Left renal cortex interstitium (tissue), 4 donors: ENCODE measurements at places on chromosomes 16 and 17.

DNA sequence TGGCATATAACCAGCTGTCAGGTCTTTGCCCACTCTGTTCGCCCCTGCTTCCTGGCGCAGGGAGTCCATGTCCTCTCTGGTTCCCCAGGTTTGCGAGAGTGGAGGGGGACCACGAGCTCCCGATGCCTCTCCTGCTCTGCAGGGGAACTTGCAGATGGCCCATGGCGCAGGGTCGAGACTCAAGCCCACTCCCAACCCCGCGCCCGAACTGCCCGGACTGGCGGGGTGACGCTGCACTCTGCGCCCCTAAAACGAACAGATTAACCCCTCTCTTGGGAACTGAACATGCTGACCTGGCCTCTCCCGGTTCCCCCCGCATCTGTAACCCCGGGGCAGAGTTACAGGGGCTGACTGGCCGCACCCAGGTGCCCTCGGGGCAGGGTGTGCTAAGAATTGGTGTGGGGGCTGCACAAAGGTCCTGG lies 681 bp upstream of the PLA2G15 start:
- no peak for DNase-seq

GRCh38 chr16:18582902-18583301 lies 21.0 kb upstream of the NOMO2 start:
- DNase-seq = no peak

- no peak for DNase-seq
These were observed 7.9 kb upstream of the BAHCC1 start for GRCh38 chr17:81387100-81388090.

GRCh38 chr17:77441130-77441920 lies 300.6 kb downstream of the SEC14L1 start:
- no peak for DNase-seq

DNA sequence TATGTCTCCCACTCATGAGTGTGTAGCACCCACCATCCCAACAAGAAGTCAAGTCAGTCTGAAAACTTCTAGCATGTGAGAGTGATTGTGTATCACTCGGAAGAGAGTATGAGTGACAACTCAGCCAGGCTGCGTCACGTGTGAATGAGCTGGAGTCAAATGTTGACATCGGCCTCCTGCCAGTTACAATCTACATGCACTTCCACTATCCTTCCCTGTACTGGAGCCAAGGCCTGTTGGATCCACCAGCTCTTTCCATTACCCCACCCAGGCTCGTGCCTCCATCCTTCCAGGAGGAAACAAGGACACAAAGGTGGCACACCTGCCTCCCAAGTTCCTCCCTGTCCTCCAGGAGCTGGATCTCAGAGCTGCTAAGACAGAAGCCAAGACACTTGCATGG lies 64.5 kb downstream of the ASIC2 start:
- no peak for DNase-seq

DNA sequence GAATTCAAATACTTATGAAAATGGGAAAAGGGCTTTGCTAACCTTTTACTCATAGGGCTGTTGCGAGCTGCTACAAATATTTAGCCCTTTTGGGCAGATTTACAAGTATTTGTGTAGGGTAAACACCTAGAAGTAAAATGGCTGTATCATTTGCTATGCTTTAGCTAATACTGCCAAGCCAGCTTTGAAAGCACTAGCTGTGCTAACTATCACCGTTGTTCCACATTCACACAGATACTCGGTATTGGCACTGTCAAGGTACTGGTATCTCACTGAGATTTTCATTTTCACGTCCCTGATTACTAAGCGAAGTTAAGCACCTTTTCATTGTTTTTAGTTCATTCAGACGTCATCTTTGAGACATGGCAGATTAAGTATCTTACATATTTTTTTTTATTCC lies 84.8 kb downstream of the GLG1 start:
- DNase-seq = no peak

DNA sequence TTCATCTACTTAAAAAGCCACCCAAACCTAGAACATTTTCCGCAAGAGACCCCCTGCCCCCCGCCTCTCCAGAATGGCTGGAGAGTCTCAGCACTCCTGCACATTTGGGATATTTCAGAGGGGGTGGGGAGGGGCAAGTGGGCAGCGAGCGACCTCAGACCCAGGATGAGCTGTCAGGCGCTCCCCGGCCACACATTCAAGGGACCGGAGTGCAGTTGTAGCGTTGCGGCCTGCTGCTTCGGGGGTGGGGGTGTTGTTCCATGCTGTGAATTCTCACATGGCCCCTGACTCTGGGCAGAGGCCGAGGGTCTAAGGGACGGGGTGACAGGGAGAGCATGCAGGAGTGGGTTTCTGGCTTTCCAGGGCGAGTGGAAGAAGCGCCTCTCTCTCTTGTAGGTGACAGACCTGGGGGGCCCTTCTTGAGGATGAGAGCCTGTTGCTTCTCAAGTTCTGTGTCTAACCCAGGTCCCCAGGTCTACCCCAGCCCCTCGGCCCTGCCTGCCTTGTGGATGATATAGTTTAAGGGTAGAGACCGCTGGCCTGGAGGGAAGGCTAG lies 231.2 kb downstream of the SEC14L1 start:
- no peak for DNase-seq

DNA sequence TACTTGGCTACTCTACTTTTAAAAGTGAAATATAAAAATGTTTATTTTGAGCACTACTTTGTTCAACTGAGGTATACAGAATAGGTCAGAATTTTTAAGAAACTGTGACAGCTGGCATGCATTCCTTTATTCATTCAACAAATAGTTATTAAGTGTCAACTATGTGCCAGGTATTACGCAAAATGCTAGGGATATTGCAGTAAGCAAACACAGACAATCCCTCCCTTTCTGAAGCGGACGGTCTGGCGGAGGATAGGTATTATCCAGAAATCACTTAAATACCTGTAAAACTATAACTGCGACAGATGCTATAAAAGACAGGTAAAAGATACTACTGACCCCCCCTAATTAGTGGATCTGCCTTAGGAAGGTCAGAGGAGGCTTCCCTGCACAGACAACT lies 26.1 kb downstream of the METTL16 start:
- DNase-seq = no peak

DNA sequence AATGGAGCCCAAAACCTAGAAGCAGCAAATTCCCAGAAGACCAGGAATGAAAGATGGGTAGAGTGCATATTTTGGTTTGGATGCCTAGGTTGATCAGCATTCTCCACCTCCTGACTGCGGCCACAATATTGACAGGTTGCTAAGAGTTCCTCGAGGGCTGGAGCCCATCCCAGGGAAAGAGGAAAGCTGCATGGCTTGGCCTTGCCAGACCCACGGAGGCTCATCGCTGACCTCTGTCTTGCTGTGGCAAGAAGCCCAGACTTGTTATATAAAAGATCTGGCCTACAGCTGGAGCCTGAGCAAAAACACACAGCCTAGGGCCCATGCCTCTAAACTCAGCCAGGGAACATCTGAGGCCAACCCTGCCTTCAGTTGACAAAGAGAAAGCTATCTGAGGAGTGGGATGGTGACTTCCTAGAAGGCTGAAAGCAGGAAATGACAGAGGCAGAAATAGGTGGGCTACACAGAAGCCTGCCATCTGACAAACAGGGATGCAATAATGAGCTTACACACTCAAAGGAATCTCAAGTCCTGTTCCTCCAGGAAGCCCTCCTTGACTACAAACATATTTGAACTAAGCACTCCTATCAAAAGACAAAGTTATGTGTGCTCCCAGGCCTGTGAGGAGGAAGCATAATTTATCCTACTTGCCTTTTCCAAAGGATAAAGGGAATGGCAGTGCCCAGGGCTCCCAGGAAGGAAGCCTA lies 22.5 kb upstream of the SLC35B1 start:
- DNase-seq = peak; percentile 40

GRCh38 chr16:66908116-66908515 lies 10.6 kb downstream of the CDH16 start:
- no peak for DNase-seq

DNA sequence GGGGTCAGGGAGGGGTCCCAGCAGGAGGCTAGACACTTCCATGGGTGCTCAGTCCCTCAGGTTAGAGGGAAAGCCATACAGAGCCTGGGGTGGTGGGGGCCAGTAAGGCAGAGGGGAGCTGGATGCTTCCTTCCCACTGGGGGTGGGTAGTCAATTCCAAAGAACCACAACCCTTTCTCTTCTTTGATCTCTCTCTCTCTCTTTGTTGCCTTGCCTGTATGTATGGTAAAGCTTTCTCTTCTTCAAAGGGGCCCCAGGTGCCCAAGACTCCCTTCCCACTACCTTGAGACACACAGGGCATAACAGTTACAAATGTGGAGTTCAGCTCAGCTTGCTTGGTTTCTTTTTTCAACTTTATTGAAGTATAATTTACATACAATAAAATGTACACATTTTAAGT lies 30.5 kb upstream of the C1QL1 start:
- DNase-seq = no peak

GRCh38 chr17:81493198-81494038 lies 19.2 kb downstream of the ACTG1 start:
- DNase-seq = no peak

DNA sequence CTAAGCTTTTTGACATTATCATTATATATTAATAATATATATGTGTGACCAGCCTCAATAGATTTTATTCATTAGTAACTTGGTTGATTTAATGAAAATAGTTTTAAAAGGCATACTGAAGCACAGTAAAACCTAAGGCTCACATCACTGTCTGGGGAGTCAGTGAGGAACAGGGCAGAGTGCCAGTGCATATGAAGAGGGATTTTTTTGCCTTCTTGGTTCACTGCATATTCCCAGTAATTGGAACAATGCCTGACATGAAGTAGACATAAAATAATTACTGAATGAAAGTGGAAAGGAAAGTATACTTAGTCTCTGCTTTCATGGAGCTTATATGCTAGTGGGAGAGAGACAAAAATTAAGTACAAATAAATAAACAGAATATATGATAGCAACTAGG lies 81.1 kb downstream of the FTO start:
- DNase-seq = no peak

GRCh38 chr17:37060928-37061327 lies 112.2 kb downstream of the AATF start:
- no peak for DNase-seq

- DNase-seq = no peak
These were observed 132.5 kb downstream of the AATF start for GRCh38 chr17:37081287-37081686.

DNA sequence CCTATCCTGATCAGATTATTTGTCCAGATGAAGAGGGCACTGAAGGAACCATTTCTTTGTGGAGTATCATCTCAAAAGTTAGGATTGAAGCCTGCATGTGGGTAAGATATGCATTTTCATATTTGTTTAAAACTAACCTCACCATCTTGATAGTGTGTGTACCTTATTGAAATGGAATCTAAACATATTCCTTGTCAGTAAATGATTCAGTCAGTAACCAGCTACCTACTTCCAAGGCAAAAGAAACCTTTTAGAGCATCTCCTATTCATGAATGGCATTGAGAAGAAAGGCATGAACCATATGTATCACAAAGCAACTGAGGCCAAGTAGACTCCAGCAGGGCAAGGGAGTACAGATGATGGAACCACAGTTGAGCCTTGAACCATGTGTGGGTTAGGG lies 57.6 kb downstream of the VMP1 start:
- no peak for DNase-seq

DNA sequence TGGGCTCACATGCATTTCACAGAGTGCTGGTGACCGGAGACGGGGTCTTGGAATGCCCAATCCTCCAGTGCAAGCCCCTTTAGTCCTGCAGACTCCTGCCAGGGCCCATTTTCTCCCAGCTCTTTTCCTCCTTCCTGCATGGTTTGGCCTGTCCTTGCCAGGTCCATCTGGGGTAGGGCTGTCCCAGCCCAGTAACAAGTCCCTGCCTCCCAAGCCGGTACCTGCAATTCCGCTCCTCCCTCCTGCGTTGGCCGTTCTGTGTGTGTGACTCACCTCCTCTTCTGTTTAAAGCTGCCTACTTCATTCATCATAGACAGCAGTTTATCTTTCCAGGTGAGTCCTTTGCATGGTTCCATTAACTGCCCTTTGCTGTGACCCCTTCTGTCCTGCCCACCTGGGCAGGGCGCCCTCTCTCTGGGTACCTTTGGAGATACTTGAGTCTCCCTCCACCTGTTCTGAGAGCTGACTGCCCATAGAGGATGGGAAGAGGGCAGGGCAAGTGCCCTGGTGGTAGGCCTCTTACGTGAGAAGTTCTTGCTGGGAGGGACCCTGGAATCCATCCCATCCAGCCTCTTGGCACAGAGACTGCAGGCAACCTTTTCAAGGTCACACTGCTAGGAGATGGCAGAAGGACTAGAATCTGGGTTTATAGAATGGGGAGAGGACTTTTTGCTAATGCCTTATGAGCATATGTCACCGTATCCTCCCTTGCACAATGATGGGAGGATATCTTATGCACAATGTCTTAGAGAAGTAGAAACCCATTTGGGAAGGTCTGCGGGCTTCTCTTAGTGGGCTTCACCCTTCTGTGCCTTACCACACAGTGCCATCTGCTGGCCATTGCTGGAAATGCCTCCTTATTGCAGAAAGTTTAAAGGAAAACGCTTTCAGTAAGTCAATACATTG lies 29.7 kb upstream of the LGALS9 start:
- DNase-seq = peak; percentile 64

DNA sequence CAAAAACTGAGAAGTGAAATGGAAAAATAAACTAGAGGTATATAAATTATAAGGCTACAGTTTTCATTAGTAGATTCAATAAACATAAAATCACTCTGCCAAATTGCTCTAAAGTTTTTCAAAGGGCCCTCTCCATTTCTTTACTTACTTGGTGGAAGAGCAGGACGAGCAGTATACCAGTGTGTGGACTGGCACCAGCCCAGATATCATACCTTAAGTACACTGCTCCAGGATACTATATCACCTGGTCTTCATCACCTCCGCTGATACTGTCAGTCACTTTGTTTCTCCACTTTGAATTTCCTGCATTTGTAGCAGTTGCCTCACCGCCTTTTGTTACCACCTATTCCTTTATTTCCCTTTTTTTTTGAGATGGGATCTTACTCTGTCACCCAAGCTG lies 37.6 kb downstream of the MAP3K3 start:
- no peak for DNase-seq

- no peak for DNase-seq
These were observed 4.9 kb downstream of the FBXO39 start for GRCh38 chr17:6780886-6781285.

- no peak for DNase-seq
These were observed 14.3 kb downstream of the MLYCD start for GRCh38 chr16:83913245-83913633.
